ENCODE measurements at places on chromosomes 7 and 10.

DNA sequence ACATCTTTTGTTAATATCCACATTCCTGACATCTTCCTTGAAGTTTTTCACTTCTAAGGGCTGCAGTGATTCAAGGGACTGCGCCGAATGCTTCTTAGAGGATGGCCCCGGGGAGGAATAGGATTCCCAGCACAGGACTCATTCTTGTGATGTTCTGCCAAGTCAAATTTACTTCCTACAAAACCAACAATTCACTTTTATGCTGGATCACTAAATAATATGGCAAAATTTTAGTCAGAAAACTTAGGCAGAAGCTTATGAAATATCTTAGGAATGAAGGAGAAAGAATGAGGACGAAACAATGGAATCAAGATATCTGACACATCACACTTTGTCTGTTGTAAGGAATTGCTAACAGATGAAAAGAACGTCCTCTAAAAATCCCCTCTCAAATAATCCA is 151.5 kb downstream of the JAZF1 start:
- no peak for DNase-seq

- DNase-seq = no peak
Observed at GRCh38 chr7:83807774-83808173, 158.8 kb upstream of the SEMA3E start.

DNA sequence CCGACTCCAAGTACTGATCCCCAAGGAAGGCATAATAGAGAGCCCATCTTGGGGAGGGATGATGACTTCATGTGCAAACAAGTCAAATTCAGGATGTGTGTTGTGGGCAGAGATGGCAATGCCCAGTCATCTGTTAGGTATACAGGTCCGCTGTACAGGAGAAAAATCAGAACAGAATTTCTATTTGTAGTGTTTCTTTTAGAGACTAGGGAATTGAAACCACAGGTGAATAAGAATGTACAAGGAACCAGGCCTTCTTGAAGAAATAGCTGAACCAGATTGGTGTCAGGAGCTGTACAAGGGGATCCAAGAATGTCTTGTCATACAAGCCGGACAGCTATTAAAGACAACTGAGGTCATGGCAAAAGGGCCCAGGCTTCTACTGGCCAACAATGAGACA is 147.9 kb downstream of the PFKFB3 start:
- no peak for DNase-seq

- no peak for DNase-seq
Observed at GRCh38 chr7:130367088-130367755, 13.1 kb upstream of the CPA1 start.

DNA sequence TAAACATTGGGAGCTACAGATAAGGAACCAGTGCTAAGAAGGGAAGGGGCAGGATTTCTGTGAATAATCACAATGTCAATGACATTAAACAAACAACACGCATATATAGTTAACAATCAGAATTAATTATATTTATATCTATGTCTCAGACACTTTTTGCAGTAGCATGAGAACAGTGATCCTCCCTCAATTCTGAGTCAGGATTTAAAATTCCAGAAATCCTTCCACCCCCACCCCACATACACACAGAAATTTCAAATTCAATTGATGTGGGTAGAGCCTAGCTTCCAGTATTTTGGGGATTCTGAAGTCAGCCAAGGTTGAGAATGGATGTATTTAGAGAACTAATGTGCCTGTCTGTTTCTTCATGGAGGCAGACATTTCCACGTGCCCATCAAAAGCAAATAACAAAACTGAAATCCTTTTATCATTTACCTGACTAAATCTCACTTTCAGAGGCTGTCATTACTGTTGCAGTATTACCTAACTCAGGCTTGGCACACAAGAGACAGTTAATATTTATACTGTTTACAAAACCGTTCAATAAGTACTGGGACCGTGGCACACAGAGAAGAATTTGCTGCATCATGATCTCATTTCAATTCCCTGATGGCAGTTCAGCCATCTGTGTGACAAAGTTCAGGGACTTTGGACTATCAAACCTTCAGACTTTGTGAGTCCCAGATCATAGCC is 116.6 kb upstream of the PALS2 start:
- no peak for DNase-seq

DNA sequence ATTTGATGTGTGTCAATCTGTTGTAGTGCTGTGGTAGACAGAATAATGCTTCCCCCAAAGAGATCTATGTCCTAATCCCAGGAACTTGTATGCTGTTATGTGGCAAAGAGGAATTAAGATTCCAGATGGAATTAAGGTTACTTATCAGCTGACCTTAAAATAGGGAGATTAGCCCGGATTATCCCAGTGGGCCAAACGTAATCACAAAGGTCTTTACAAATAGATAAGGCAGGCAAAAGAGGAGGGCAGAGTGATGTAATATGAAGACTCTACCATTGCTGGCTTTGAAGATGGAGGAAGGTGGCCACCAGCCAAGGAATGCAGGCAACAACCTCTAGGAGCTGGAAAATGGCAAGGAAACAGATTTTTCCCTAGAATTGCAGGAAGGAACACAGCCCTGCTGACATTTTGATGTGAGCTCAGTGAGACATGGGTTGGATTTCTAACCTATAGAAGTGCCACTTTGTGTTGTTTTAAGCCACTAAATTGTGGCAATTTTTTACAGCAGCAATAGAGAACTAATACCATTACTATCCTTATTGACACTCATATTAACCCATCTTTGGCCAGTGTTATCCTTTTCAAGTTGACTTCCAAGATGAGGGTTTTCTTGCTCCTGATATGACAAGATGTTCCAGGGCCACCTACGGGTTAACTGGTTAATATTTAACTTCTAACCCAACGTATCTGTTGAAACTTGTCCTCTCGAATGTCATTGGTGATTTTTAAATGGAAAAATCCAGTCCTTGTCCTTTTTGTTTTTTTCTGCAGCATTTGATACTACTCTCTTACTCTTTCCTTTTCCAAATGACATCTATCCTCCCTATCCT is 29.3 kb downstream of the CYCS start:
- no peak for DNase-seq

DNA sequence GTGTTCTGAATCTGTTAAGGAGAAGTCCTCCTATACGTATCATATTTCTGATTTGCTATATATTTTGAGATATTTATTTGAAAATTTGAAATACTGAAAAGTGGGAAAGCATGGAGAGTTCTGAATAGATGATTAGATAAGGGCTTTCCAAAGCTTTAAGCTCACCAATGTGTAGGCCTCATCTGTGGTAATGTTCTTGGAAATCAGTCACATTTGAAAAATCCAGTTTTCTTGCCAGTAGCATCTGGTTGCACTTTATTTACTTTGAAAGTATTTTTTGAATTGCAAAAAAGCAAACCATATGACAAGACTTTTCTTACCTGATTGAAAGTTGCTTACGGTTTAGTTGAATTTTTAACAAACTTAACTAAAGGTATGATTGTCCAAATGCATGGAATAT is 21.7 kb downstream of the ADD3 start:
- DNase-seq = no peak

GRCh38 chr10:23338155-23338828 is 6.3 kb downstream of the C10orf67 start:
- DNase-seq = no peak

- no peak for DNase-seq
Observed at GRCh38 chr10:126043389-126043788, 147.0 kb downstream of the FANK1 start.

DNA sequence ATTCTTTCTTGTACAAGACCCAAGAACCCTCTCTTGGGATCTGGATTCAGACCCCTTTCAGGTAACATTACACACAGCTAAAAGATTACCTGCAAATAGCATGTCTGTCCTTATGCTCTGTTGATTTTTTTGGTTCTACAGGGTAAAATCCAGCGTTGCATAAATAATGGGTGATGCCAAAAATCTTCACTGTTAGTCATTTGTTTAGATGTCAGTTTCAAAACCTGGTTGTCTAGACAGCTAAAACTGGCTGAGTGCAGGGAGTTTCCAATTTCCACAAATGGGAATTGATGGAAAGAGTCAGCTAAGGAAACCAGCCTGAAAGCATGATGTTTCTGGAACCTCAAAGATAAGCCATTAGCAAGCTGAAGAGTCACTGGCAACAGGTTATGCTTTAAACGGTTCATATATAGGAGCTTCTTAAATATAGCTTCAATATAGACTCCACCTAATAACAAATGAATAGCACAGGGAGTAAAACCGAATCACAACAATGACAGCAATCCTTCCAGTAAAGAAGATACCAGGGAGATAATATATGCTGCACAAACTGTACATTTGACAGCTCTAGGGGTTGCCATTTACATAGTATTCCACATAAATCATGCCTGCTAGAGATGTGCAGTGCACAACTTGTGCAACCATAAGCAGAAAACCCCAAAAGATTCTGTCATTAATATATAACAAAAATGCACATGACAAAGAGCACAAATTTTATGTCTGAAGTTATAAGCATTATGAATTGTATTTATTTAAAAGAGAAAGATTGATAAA is 20.4 kb downstream of the CCDC71L start:
- DNase-seq = no peak

DNA sequence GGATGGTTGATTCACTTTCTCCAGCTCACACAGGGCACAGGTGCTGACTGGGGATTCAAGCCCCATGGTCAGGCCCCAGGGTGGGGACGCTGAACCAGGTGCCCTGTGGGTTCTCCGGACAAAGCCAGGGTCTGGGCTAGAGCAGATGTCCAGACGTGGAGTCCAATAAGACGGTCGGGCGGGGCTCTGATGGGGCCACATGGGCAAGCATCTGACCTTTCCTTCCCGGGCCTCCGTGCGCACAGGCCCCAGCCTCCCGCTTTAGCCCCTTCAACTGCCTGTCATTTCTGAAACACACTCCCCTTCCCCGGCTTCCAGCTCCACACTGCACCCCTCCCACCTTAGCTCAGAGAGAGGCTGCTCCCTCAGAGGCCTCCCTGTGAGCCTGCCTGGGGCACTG is 153.0 kb upstream of the PPP2R2D start:
- no peak for DNase-seq

DNA sequence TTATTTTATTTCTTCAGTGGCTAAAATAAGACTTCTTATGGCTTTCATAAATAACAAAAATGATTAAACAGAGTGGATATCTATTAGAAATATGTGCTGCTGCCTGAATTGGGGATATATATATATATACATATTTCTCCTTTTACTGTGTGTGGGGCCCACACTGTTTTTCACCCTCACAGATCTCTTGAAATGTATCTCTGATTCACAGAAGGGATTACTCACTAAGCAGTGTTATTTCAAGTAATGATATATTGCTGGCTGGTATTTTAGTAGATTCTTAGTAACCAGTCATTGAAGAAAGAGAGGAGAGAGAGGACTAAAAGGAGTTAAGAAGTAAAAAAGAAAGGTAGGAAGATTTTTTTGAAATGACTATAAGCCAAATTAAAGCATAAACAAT is 308.6 kb upstream of the NRP1 start:
- DNase-seq = no peak

GRCh38 chr10:132986576-132986975 is 44.2 kb upstream of the CFAP46 start:
- DNase-seq = no peak

- DNase-seq = no peak
Observed at GRCh38 chr7:123319911-123320310, 120.1 kb upstream of the SLC13A1 start.

DNA sequence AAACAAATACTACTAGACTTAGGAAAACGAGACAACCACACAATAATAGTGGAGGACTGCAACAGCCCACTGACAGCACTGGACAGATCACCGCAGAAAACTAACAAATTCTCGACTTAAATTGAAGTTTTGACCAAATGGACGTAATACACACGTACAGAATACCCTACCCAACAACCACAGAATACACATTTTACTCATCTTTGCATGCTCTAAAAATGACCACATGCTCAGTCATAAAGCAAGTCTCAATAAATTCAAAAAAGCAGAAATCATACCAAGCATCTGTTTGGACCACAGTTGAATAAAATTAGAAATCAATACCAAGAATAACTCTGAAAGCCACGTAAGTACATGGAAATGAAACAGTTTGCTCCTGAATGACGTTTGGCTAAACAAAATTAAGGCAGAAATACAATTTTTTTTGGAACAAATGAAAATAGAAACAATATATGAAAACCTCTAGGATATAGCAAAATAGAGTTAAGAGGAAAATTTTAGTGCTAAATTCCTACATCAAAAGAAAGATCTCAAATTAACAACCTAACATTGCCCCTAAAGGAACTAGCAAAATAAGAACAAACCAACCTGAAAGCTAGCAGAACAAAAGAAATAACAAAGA is 30.6 kb downstream of the MAPK8 start:
- DNase-seq = no peak

GRCh38 chr10:71187600-71187999 is 24.8 kb upstream of the UNC5B start:
- no peak for DNase-seq

GRCh38 chr10:112957640-112958092 is 7.6 kb downstream of the TCF7L2 start:
- no peak for DNase-seq
